ENCODE measurements at places on chromosomes 7 and 10.

DNA sequence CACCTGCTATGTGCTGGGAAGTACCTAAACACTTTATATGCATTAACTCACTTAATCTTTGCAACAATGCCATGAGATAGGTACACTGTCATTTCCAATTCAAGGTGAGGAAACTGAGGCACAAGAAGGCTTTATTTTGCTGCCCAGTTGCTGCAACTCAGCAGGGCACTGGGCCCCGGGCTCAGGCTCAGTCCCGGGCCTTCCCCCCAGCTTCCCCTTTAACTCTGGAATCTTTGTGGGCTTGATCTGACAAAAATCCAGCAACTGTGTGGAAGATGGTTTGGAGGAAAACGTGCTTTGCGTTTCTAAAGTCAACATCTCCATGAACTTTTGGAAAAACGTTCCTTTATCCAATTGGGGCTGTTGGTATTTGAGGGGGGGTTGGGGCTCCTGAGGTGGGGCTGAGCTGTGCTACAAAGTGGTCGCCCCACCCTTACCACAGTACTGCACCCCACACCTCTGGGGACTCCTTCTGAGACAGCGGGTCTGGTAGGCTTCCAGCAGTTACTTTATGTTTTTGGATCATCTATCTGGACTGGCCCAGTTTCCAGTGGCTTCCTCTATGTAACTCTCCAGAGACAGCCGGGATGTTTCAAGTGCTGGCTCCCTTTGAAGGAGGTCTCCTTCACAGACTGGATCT lies 40.5 kb upstream of the CAMK1D start:
- no peak for DNase-seq

DNA sequence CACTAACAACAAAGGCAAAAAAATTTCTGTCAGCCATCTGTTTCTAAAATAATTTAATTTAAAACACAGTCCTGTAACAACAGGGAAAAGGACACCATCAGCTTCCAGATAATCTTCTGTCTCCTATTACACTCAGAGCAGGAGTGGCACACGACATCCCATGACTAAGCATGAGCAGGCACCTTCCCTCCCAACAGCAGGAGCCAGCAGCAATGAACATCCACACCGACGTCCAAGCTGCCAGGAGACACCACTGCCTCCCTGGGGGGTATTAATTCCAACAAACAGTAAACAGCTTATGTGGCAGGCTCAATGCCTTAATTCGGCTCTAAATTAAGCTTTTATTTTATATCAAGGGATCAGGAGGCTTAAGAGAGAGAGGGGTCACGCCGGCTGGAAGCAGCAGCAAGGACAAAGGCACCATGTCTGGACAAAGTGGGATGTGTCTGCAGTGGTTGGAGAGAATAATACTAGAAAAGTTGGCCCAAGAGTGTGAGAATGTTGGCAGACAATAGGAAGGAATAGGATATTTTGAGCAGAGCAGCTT lies 45.7 kb downstream of the KIAA1549 start:
- peak; percentile 94 for DNase-seq

GRCh38 chr7:42722716-42723115 lies 189.2 kb downstream of the C7orf25 start:
- DNase-seq = no peak

GRCh38 chr10:124037784-124038183 lies 55.6 kb downstream of the CHST15 start:
- no peak for DNase-seq

- no peak for DNase-seq
Measured at GRCh38 chr7:48525736-48526732, 354.8 kb downstream of the ABCA13 start.

DNA sequence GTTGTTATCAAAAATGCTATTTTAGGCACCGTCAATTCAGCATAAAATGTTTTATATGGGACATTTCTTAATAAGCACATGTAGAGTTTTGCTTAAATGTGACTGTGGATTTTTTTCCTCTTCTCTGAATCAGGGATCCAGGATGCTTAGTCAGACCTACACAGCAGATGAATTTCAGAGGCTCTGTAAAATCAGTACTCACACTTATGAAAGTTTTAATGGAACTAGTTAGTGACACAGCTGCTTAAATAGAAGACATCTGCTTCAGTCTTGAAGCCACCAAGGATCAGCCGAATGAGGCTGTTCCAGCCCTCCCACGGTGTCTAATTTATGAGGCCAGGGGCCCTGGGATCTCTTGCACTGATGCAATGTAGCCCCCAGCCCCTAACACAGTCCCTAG lies 136.0 kb downstream of the MYOF start:
- DNase-seq = no peak

- no peak for DNase-seq
Measured at GRCh38 chr10:61170594-61170993, 226.6 kb upstream of the RHOBTB1 start.

DNA sequence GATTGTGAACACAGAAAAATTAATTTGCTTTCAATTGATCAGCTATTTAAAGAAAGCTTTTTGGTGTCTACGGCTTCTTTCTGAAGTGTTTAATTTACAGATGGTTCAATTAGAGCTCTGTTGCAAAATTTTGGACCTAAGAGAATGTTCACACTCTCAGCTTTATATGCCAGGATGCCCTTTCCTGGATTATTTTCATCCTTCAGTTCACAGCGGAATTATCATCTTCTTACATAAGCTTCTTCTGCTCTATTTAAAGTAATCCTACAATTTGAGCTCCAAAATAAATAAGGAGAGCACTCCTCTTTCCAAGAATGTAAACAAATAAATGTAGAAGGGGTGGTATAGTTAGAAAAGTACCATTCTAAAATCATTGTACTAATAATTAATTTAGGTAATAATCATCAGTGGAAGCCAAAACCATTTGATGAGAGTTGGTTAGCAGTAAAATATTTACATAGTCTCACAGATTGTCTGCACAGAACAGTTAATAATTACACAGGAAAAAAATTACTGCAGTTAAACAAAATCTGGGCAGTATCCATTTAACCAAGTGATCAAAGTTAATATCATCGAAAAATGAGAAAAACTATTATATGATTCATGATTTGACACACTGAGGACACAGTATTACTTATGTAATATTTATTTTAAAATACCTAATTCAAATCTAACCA lies 298.0 kb upstream of the TMEM229A start:
- no peak for DNase-seq

DNA sequence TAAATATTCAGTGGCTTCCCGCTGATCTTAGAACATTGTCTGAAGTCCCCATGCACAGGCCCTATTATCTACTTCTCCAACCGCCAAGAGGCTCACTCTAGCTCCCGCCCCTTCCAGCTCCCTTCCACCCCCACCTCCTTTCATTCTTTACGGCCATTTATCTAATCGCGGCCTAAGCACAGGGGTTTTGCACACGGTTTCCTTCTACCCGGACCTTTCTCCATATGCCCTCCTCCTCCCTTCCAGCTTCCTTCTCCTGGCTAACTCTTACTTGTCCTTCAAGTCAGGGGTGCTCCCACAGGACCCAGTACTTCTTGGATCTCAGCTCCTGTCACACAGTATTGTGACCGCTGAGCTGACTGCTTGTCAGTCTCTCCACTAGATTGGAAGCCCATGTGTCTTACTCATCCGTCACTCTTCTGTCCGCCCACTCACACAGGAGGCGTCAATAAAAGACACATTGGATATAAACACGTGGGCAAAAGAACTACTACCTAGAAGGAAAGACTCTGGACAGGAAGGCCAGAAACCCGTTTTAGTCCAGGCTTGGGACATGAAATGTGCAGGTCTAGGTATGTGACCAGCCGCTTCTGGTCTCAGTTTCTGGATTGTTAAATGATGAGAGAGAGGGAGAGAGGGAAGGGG lies 20.2 kb upstream of the HPS1 start:
- no peak for DNase-seq

DNA sequence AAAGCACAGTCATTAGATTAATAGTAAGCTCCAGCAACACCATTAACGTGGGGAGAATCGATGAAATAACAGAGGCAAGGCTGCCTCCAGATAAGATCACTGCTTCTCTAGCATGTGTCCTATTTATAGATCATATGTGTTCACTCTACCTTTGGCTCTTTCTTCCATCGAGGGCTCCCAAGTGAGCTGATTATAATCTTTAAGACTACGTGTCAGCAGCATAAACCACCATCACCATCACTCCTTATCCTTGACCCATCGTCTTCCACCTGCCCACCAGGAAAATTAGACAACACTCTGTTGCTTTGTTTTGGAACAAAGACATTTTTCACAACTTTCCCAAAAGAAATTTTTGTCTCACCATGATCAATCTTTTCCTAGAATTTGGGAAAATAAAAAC lies 71.2 kb upstream of the CARD11 start:
- no peak for DNase-seq

Measured in ELR (cell line).